ENCODE measurements at places on chromosomes 16 and 17.

DNA sequence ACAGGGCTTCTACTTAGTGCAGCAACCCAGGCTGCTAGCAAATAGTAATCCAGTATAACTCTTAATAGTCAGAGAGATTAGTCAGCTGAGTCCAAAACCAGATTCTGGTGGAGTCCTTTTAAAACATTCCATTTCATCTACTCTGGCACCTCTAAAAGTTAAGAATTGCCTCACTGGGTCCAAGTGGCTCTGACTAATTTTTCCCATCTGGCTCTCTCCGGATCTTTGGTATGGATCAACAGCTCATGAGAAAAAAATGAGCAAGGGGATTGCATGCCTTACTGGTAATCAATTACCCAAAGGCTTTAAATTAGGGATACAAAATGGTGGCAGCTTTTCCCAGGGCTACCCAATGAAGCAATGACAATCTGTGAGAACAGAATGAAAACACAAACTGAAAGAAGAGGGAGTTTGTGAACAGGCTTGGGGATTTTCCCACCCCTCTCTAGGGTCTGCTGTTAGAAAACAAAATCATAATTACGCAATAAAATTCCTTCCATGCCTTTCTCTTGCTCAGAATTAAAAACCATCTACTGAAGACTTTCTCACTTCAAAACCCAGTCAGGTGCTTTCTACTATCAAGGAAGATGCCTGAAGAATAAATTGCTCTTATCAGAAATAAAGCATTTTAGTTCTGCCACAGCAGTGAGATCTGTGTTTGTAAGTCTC, 84.6 kb upstream of the PMFBP1 start:
- H3K4me1 ChIP-seq: peaks cover 3% of the 10 kb centered on the region
- peak overlapping the region; percentile 28 for H3K27ac ChIP-seq
- no peaks in the 10 kb centered on the region for H3K36me3 ChIP-seq
- H3K27me3 ChIP-seq: no peaks in the 10 kb centered on the region

GRCh38 chr17:80778716-80779115, 212.9 kb upstream of the CHMP6 start:
- peaks cover 22% of the 10 kb centered on the region for H3K36me3 ChIP-seq
- H3K4me1 ChIP-seq: peaks cover 8% of the 10 kb centered on the region
- H3K4me3 ChIP-seq: no peak overlapping the region
- H3K27me3 ChIP-seq: no peaks in the 10 kb centered on the region
- no peak for DNase-seq

- H3K4me3 ChIP-seq: no peak overlapping the region
- no peak for DNase-seq
- peaks cover 6% of the 10 kb centered on the region for H3K36me3 ChIP-seq
- no peaks in the 10 kb centered on the region for H3K27me3 ChIP-seq
- H3K27ac ChIP-seq: no peak overlapping the region
- no peaks in the 10 kb centered on the region for H3K4me1 ChIP-seq
These were observed 12.0 kb downstream of the AMFR start for GRCh38 chr16:56413381-56413780.

GRCh38 chr16:84537491-84538151, 33.2 kb upstream of the MEAK7 start:
- H3K4me1 ChIP-seq: peaks cover 19% of the 10 kb centered on the region
- H3K27me3 ChIP-seq: no peaks in the 10 kb centered on the region
- no peaks in the 10 kb centered on the region for H3K36me3 ChIP-seq
- no peak overlapping the region for H3K4me3 ChIP-seq
- DNase-seq: peak; percentile 38
- peak overlapping the region; percentile 28 for H3K27ac ChIP-seq

DNA sequence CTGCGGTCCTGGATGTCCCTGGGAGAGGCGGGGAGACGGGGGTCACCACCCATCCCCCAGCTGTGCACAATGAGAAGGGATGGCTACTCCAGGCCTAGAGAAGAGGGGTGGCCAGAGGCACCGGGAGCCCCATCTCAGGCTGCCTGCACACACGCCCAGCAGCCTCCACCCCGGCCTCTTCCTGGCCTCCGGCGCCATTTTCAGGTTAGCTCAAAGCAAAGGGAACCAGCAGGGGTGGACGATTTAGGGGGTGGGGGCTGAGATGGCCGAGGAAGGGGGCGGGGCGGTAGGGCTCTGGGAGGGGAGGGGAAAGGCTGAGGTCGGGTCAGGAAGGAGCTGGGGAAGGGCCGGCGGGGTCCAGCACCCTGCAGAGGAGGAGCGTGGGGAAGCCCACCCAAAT, 42.8 kb downstream of the SRCIN1 start:
- H3K4me3 ChIP-seq: no peak overlapping the region
- DNase-seq: no peak
- peaks cover 20% of the 10 kb centered on the region for H3K4me1 ChIP-seq
- H3K27ac ChIP-seq: no peak overlapping the region

- peaks cover 3% of the 10 kb centered on the region for H3K4me1 ChIP-seq
- DNase-seq: peak; percentile 83
- no peak overlapping the region for H3K4me3 ChIP-seq
- no peaks in the 10 kb centered on the region for H3K36me3 ChIP-seq
- H3K27me3 ChIP-seq: no peaks in the 10 kb centered on the region
- peak overlapping the region; percentile 89 for H3K27ac ChIP-seq
These were observed 60.7 kb downstream of the HS3ST3A1 start for GRCh38 chr17:13541032-13541480.

DNA sequence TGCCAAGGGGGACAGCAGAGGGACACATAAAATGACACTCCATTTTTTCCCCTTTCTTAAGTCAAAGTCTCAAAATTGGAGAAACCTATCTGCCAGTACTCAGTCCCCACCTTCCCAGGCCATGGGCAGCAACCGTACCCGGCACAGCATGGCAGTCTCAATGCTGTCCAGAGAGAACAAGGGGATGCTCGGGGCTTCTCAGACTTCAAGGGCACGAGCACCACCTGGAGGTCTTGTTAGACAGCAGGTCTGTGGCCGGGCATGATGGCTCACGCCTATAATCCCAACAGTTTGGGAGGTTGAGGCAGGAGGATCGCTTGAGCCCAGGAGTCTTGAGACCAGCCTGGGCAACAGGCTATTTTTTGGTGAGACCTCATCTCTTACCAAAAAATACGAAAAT, 3.2 kb downstream of the DNAH17 start:
- H3K36me3 ChIP-seq: no peaks in the 10 kb centered on the region
- no peaks in the 10 kb centered on the region for H3K4me1 ChIP-seq
- no peak overlapping the region for H3K4me3 ChIP-seq
- DNase-seq: no peak

GRCh38 chr16:85621698-85622428, 8.7 kb downstream of the GSE1 start:
- peaks cover 24% of the 10 kb centered on the region for H3K4me1 ChIP-seq
- no peak overlapping the region for H3K27ac ChIP-seq
- no peaks in the 10 kb centered on the region for H3K27me3 ChIP-seq
- no peaks in the 10 kb centered on the region for H3K36me3 ChIP-seq
- DNase-seq: no peak

- no peak overlapping the region for H3K4me3 ChIP-seq
- H3K36me3 ChIP-seq: no peaks in the 10 kb centered on the region
- DNase-seq: no peak
- H3K4me1 ChIP-seq: peaks cover 16% of the 10 kb centered on the region
- H3K27me3 ChIP-seq: peaks cover 46% of the 10 kb centered on the region
These were observed 14.5 kb downstream of the RHBDL3 start for GRCh38 chr17:32279891-32280716.

DNA sequence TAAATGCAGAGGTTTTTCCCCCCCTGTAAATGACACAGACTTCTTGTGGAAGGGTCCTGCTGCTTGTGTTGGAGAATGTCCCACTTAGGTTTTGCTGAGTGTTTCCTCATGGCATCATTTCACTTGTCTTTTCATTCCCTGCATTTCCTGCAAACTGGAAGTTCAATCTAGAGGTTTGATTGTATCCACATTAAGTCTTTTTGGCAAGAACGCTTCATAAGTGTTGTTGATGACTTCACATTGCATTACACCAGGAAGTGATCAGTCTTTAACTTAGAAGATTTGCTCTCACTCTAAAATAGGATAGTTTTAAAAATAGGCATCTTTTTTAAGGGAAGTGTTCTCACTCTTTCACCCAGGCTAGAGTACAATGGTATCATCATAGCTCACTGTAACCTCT, 67.2 kb downstream of the RPTOR start:
- H3K4me1 ChIP-seq: peaks cover 6% of the 10 kb centered on the region
- H3K4me3 ChIP-seq: no peak overlapping the region
- H3K27me3 ChIP-seq: no peaks in the 10 kb centered on the region
- no peak overlapping the region for H3K27ac ChIP-seq
- no peak for DNase-seq
- H3K36me3 ChIP-seq: no peaks in the 10 kb centered on the region

GRCh38 chr16:65919145-65919985, 447.1 kb upstream of the CDH5 start:
- H3K4me1 ChIP-seq: no peaks in the 10 kb centered on the region
- no peak overlapping the region for H3K27ac ChIP-seq
- no peak overlapping the region for H3K4me3 ChIP-seq
- peaks cover 5% of the 10 kb centered on the region for H3K27me3 ChIP-seq
- no peaks in the 10 kb centered on the region for H3K36me3 ChIP-seq
- DNase-seq: no peak

- no peak overlapping the region for H3K4me3 ChIP-seq
- H3K27me3 ChIP-seq: no peaks in the 10 kb centered on the region
- H3K27ac ChIP-seq: no peak overlapping the region
- H3K4me1 ChIP-seq: peaks cover 2% of the 10 kb centered on the region
- DNase-seq: no peak
- peaks cover 95% of the 10 kb centered on the region for H3K36me3 ChIP-seq
These were observed 48.8 kb downstream of the PIPOX start for GRCh38 chr17:29091606-29092289.

- peaks cover 55% of the 10 kb centered on the region for H3K27me3 ChIP-seq
- H3K4me1 ChIP-seq: peaks cover 21% of the 10 kb centered on the region
- H3K4me3 ChIP-seq: no peak overlapping the region
- H3K27ac ChIP-seq: no peak overlapping the region
These were observed 22.1 kb downstream of the SOX8 start for GRCh38 chr16:1003391-1004347.

DNA sequence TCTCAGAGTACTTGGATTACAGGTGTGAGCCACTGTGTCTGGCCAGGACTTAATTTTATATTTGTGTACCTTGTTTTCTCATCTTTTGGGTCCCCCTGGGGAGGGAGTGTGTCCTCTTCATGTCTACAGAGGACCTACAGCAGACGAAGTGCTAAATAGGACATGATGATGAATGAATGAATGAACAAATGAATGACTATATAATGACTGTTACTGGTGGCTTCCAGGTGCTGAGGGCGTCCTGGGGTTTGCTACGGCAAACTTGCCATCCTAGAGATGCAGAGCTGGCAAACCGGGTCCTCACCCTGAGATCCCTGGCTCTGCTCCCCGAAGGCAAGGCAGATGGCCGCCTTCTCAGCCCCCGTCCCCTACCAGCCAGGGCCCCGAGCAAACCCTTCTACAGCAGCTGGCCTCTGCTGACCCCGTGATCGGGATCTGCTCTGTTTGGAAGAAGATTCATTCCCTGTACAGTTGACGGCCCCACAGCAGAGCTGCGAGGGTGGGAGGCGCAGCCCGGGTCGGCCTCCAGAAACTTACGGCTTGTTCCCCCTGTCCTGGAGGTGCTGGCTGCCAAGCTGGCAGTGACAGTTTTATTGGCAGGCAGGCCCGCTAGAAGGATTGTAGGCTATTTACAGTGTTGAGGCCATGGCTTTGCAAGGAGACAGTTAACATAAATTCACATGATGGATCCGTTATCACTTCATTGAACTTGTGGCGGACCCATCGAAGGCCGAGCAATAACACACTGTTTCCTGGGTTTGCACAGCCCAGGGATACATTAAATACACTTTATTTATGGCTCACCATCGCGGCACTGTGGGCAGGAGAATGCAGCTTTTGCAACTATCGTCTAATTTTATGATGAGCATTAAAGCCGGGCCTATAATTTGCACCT, 197.7 kb upstream of the GSE1 start:
- no peaks in the 10 kb centered on the region for H3K27me3 ChIP-seq
- no peaks in the 10 kb centered on the region for H3K36me3 ChIP-seq
- peaks cover 25% of the 10 kb centered on the region for H3K4me1 ChIP-seq
- no peak overlapping the region for H3K4me3 ChIP-seq

- H3K4me3 ChIP-seq: no peak overlapping the region
- H3K27ac ChIP-seq: no peak overlapping the region
- peaks cover 2% of the 10 kb centered on the region for H3K36me3 ChIP-seq
- no peaks in the 10 kb centered on the region for H3K27me3 ChIP-seq
- DNase-seq: no peak
- H3K4me1 ChIP-seq: no peaks in the 10 kb centered on the region
These were observed 69.0 kb downstream of the TBC1D16 start for GRCh38 chr17:79966681-79967080.

DNA sequence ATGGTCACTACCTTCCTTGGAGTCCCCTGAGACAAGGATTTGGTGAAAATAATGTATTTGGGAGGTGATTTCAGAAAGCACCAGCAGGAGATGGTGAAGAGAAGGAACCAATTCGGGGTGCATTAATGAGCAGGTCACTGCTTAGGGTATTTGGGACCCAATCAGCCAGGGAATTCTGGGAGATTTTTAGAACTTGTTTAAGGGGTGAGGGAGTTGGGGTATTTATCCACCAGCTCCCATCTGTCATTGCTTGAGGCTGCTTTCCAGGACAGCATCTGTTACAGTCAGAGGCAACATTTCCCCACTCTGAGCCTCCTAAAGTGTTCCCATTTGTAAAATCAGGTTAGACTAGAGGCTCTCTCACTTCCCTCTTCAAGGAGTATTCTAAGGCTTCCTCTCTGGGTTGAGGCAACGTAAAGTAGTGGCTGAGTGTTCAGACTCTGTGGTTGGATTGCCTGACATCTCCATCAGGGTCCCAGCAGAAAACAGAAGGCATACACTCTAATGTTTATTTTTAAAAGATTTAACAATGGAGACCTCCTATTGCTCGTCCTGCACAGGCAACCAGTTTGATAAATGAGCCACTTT, 60.9 kb downstream of the CLEC19A start:
- no peaks in the 10 kb centered on the region for H3K36me3 ChIP-seq
- peaks cover 36% of the 10 kb centered on the region for H3K27me3 ChIP-seq
- no peaks in the 10 kb centered on the region for H3K4me1 ChIP-seq
- DNase-seq: no peak
- H3K4me3 ChIP-seq: no peak overlapping the region
- no peak overlapping the region for H3K27ac ChIP-seq

All from mesenchymal stem cell (in vitro differentiated cells and primary cell).